ENCODE measurements at places on chromosomes 13 and 19.

DNA sequence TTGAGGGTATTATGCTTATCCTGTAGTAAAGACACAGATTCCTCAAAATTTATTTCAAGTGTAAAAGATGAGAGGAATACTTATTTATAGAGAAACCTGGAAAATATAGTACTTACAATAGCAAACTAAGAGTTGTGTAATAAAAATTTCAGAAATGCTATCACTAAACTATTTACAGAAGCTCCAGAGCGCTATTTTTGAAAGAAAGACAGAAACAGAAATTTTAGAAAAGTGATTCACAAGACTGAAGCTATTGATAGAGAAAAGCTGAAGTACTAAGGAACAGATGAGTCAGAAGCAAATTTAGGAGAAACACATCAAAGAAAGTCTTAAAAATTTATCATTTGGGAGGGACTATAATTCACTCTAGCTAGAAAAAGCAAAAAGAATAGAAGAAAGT lies 1174.2 kb downstream of the DIAPH3 start:
- no peak for DNase-seq

DNA sequence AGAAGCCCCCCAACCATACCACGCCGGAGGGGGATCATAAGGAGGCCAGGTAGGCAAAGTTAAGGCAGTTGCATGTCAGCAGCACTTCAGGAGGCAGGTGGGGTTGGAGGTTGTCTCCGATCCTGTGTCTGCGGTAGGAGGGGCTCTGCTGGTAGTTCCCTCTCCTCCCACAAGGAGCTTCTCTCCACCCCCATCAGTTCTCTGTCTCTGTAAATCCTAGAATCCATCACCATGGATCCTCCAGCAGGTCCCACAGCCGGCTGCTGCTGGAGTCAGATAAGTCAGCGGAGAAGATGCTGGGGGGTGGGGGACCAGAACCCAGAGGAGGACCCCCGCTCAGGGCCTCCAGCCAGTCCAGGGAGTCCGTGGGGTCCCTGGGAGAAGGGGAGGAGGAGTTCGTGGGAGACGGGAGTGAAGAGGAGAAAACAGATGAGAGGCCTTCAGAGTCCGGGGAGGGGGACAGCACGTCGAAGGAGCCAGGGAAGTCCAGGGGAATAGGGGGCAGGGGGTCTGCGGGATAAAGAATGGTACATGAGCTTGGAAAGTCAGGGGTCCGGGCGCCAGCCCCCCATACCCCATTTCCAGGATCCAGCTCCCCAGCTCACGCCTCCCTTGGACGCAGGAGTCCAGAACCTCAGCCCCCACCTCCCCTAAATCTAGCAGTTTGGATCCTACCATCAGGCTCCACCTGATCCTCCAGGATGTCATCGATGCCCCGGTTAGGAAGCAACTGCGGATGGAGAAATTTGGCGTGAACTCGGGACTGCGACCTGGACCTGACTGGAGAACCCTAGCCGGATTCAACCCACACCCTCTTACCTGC lies 6.3 kb downstream of the MAMSTR start:
- DNase-seq = no peak

DNA sequence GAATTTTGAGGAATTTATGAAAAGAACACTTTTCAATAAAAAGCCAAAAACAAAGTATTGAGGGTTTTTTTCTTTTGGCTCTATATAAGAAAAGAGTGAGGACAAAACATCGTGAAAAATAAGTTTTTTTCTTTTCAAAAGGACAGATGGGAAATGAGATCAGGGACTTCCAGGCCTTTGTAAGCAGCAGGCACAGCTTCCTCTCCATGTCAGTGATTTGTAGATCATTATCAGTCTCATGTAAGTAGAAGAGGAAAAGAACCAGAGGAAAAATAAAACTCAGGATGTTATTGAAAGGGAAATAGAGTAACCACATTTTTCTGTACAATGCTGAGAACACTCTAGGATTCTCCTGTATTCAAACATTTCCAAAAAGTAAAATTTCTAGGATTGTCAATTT lies 29.9 kb downstream of the DOCK9 start:
- no peak for DNase-seq

DNA sequence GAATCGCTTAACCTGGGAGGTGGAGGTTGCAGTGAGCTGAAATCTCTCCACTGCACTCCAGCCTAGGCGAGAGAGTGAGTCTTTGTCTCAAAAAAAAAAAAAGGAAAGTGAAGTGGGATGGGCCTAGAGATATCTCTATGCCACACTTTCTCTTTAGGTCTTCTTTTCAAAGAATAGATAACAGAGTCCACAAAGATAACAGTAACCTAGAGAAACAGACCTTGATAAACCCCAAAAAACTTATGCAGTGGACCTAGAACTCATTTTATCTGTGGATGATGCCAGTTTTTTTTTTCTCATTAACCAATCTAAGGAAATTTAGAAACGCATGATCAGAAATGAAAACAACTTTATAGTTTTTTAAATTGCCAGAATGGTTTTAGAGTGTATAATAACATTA lies 227.4 kb downstream of the LHFPL6 start:
- DNase-seq = no peak

DNA sequence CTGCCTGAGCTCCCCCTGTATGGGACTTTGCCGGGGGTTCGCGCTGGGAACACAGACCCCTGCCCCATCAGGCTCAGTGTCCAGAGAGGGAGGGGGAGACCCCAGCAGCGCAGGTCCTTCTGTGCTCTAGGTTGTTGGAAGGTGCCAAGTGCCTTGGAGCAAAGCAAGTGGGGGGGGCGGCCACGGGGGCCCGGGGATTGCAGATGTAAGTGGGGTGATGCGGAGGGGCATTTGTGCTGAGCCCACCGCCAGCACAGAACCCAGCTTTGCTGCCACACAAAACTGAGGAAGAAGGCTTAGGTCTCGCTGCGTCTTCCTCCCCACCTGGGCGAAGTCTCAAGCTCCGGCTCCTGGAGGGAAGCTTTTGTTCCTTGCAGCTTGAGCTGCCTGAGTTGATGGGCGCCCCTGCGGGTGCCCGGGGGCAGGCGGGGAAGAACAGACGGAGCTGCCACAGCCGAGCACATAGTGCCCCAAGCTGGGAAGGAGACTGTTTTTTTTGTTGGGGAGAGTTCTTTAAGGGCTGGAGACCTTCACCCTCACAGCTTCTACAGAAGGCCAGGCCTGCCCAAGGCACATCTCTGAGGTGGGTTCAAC lies 1.5 kb upstream of the NTN5 start:
- no peak for DNase-seq

DNA sequence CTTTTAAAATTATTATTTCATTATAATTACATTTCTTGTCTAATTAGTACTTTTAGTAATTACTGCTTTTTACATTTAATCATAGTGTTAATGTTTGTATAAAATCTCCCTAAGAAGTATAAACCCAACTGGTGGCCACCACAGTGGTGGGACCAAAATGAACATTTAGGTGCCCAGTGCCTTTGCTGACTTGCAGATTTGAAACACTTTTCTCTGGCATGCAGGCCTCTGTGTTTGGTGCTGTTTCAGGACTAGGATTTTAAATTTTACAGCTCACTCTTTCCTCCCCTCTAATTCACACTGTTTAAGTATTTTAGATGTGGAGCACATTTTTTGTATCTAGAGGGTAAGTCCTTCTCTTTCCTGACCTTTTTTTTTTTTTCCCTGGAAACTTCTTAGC lies 17.5 kb downstream of the UBAC2 start:
- DNase-seq = no peak

DNA sequence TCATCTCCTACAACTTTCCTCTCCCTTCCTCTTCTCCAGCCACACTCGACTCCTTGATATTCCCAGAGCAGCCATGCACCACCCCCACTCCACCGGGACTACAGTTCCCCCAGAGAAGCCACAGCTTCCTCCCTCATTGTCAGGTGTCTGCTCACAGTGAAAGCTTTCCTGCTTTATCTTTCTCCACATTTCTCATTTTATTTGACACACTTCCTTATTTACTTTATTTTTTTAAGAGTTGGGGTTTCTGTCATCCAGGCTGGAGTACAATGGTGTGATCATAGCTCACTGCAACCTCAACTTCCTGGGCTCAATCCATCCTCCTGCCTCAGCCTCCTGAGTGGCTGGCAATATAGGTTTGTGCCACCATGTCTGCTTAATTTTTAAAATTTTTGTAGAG lies 464.6 kb downstream of the MYO16 start:
- DNase-seq = no peak

DNA sequence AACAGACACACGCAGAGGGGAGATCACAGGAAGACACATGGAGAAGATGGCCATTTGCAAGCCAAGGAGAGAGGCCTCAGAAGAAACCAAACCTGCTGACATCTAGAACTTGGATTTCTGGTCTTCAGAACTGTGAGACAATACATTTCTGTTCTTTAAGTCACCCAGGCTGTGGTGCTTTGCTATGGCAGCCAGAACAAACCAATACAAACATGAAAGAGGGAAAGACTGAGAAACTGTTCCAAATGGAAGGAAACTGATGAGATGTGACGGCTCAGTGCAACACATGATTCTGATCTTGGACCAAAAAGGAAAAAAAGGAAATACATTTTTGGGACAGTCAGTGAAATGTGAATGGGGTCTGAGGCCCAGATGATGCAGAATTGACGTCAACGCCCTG lies 30.2 kb upstream of the SACS start:
- DNase-seq = no peak

- DNase-seq = no peak
Measured at GRCh38 chr19:46610413-46610775, 9.3 kb downstream of the CALM3 start.

- no peak for DNase-seq
Measured at GRCh38 chr13:40680659-40681323, 14.3 kb upstream of the FOXO1 start.

DNA sequence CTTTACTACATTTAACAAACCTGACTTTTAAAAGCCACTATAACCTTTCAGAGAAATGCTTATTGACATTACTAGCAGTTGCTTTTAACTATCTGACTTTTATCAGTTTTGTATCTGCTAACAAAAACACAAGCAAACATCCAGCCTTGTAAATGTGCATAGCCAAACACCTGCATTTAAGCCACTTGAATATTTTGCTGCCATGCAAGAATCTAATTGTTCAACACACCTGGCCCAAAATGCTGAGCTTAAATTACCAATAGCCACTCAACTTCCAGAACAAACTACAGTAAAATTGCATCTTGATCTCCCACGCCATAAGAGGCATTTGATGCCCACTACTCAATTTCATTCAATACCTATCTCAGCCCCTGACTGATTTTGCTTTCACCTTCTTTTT lies 9.3 kb downstream of the ZIC5 start:
- DNase-seq = no peak

DNA sequence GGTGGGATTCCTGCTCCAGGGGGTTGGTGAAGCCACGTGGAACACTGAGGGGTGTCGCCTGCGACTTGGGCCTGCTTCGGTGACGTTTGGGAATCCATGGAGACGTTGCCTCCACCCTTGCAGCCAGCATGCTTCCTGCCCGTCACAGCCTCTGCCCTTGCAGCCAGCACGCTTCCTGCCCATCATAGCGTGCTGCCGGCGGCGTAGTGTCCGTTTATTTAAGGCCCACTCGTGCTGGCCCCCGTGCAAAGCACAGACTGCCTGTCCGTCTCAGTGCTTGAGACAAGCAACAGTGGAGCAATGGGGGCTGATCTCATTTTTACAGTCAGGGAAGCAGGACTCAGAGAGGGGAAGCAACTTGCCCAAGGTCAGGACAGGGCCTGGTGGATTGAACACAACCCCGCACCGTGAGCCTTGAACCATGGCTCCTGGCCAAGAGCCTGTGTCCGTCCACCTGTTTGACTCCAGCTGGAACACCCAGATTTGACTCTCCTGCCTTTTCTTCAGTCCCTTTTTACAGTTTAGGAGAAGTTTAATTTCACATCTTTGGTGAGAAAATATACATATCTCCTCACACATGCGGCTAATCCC lies 149.6 kb downstream of the TEX29 start:
- DNase-seq = no peak

GRCh38 chr13:87942205-87942604 lies 271.0 kb downstream of the SLITRK5 start:
- no peak for DNase-seq

DNA sequence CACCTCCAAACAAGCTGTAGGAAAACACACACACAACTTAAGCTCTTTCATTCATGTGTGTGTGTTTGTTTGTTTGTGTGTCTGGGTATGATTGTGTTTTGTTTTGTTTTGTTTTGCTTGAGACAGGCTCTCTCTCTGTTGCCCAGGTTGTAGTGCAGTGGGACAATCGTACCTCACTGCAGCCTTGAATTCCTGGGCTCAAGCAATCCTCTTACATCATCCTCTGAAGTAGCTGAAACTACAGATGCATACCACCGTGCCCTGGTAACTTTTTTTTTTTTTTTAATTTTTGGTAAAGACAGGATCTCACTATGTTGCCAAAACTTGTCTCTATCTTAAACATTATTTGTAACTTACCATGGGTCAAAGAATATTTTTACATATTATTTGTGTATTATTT lies 431.7 kb downstream of the SLITRK1 start:
- no peak for DNase-seq

GRCh38 chr13:30892966-30893365 lies 13.1 kb upstream of the MEDAG start:
- no peak for DNase-seq

DNA sequence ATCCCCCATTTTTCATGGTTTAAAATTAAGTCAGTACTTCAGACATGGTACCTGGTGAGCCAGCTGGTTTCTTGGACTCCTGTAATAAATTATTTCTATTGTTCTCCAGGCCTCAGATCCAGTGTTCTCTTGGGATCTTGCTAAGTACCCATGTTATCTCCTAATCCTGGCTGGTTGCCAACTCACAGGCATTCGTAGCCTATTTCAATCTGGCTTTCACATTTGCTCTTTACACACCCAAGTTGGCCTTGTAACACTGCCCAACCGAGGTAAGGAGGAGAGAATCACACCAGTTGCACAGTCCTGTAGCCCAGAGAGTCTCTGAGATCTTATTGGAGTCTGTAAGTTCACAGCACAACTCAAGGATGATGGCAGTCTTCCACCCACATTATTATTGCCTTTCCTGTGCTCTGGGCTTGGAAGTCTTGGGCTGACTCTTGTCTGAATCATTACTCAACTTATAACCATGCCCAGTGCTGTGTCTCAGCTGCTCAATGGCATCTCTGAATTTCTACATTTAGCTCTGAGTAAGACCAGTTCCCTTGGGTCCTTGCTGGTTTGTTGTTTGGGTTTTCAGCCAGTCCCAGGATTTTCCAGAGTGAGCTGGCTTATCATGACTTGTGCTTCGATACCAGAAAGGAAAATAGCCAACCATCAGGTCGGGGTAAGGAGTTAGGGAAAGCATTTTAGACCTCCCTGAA lies 76.6 kb upstream of the KLF12 start:
- DNase-seq = no peak

- no peak for DNase-seq
Measured at GRCh38 chr13:48161530-48162179, 66.8 kb upstream of the MED4 start.

DNA sequence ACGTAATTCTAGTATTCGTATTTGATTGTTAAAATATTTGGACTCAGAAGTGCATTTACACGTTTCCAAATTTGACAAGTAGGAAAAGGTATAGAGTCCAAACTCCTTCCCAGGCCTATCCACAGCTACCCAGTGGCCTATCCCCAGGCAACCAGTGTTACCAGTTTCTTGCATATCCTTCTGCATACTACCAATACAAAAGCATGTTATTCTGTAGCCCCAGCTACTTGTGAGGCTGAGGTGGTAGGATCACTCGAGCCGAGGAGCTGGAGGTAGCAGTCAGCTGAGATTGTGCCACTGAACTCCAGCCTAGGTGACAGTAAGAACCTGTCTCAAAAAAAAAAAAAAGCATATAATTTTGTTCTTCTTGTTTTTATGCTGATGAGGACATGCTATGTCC lies 67.1 kb downstream of the LRCH1 start:
- DNase-seq = no peak

GRCh38 chr19:48392860-48393558 lies 459 bp upstream of the GRIN2D start:
- no peak for DNase-seq

All from NCI-H2081 treated with DMSO at 0.1 percent for 48 hours (cell line).